Renal pelvis (tissue), 12 donors: ENCODE measurements at places on chromosomes 3 and 15.

DNA sequence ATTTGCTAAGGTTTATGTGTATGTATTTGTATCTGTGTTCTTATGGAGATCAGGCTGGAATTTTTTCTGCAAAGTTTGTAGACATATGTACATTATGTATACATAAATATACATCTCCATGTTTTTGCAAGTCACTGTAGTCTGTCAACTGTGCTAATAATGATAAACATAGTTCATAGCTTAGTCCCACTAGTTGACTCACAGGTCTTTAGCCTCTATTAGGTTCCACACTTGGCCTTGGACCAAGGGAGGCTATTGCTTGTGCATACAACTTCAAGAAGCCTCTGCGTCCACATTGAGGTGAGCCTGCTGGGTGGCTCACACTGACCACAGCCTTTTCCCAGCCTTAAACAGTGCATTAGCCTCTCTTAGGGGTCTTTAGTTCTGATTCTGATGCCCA, 243.8 kb upstream of the PEX5L start:
- no peak for DNase-seq

DNA sequence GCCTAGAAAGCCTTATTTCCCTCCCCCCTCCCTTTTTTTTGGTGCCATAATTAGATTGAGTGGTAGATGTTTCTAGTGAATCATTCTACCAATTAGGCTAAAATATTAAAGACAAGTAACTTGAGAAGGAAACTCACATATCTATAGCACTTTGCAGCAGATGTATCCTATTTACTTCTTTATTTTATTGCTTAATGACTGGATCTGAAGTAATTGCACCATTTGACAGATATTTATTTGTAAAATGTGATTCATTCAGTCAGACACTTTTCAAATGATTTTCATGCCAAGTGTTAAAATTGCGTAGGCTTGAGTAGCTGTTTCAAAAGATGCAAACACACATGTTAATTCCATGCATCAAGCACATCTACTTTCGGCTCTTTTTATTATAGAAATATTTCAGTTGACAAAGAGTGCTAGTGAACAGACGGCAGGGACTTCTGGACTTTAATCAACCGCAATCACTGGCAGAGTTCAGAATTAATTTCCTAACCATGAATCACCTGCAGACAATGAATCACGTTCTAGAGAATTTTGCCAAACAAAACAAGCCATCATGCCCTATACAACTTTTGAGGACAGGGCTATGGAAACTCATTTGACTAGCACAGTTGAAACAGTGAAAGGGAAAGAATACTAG, 636.8 kb downstream of the MECOM start:
- DNase-seq: no peak

DNA sequence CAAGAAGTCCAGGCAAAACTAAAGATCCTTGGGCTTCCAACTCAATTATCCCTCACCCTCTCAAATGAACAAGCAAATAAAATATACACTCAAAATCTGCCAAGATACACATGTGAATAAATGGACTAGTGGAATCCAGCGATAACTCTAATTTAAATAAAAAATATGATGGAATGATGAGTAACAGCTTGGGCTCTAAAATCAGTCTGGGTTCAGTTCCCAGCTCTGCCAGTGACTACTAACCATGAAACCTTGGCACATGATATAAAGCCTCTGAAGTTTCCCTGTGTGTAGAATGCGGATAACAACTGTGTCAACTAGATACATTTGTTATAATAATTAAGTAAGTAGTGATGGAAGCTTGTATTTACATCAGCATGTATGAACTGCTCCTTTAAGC, 81.3 kb downstream of the CADPS start:
- DNase-seq: no peak

- no peak for DNase-seq
Measured at GRCh38 chr15:98610991-98611390, 37.3 kb upstream of the IGF1R start.

- DNase-seq: no peak
Measured at GRCh38 chr3:117045143-117045542, 335.6 kb downstream of the TUSC7 start.

GRCh38 chr3:110262896-110263295, 808.7 kb upstream of the NECTIN3 start:
- no peak for DNase-seq

GRCh38 chr15:38128921-38129320, 123.7 kb upstream of the SPRED1 start:
- DNase-seq: no peak

- DNase-seq: no peak
Measured at GRCh38 chr3:67550541-67550940, 103.9 kb downstream of the SUCLG2 start.

- DNase-seq: no peak
Measured at GRCh38 chr3:61687206-61687605, 125.8 kb downstream of the PTPRG start.

GRCh38 chr3:4855676-4856075, 123.6 kb upstream of the BHLHE40 start:
- no peak for DNase-seq

GRCh38 chr15:45179221-45179985, 8.4 kb downstream of the SHF start:
- no peak for DNase-seq

DNA sequence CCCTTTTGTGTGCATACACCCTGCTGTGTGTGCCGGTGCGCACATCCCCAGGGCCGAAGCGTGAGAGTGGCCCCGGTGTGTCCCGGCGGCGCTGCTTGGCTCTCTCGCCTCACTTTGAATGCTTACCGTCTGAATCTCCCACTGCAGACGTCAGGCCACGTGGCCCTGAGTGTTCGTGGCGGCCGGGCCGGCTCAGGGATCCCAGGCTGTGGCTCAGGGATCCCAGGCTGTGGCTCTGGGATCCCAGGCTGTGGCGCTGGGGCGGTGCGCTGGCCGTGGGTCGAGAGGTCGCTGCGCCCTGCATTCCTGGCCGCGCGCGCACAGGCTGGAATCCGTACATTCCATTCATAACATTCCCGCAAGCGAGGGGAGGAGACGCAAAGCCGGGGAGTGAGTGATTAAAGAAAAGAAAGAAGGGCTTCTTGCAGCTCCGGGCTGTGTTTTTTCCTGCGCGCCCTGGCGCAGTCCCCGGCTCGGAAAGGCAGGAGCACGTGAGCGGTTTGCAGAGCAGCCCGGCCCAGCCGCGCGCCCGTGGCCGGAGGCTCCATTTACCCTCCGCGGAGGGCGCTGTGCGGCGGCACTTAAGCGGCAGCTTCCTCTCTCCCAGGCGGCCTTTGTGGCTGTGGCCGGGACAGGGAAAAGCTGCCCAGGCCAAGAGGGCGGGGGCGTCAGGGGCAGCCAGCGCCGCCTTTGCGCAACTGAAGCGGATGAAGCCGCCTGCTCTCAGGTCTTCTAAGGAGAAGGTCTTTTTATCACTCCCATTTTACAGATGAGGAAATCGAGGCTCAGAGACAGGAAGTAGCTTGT, 87.0 kb upstream of the ALDH1L1 start:
- DNase-seq: peak; percentile 93

DNA sequence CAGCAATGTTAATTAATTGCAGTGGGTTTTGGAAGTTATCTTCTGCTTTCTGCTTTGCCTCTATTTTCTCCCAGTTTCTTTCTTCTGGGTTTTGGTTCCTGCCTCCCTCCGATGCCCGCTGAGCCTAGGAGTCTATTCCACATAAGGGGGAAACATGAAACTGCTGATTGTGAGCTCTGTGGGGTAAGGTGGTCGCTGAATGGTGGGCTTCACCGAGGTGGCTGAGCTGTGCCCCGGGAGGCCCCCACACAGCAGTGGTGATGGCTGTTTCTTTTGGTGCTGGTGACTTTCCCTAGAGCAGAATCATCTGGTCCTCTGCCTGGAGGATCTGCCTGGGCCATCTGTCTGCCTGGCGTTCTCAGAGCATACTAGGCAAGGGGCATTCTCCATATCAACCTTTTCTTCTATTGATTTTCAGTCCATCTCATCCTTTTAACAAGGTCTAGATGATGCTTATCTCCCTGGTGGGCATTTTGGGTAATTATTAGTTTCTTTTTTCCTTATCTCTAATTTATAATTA, 68.8 kb upstream of the ATP2B2 start:
- DNase-seq: no peak

- no peak for DNase-seq
Measured at GRCh38 chr3:153404157-153404556, 242.1 kb downstream of the RAP2B start.

- DNase-seq: no peak
Measured at GRCh38 chr3:134649106-134649705, 1.6 kb downstream of the KY start.

DNA sequence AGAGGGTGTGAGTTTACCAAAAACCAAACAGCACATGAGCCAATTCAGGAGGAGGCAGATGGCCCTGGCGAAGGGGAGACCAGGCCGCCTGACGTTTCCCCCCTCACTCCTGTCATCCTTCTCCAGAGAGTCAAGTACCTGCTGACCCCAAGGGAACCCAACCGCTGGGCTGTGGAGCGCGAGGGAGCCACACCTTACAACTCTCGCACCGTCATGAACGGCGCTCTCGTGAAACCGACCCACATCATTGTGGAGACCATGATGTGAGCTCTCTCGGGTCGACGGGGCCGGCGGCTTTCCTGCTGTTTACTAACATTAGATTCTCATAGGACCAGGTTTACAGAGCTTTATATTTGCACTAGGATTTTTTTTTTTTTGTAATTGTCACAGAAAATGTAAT, 55.4 kb downstream of the GRIP2 start:
- no peak for DNase-seq

DNA sequence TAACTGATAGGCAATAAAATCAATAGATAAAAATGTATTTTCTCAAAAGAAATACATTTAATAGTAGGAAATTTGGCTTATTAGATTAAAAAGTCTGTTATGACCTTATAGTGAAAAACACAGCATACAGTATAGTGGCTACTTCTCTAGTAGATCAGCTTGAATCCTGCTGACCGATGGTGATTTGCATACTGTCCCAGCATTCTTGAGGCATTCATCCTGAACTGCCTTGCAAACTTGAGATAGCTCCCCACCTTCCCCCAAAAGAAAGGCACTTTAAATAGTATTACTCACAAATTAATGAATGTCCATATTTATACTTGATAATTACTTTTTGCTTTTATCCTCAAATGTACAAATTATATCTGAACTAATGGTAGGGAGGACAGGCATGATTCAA, 6.7 kb downstream of the CHMP2B start:
- no peak for DNase-seq

DNA sequence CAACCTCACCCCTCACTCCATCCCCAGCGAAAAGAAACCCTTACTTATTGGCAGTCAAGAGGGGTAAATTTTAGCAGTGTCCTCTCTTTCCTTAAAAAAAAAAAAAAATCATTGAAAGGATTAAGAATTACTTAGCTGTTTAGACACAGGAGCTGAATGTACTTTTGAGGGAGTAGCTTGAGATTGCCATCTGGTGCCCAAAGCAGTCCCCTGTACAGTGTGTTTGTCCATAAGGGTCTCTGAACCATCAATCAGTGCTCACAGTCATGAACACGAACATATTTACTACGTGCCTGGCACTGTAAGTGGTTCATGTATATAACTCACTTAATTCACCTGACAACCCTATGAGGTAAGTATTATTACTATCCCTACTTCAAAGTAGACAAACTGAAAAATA, 463.5 kb downstream of the RAP2B start:
- DNase-seq: no peak

DNA sequence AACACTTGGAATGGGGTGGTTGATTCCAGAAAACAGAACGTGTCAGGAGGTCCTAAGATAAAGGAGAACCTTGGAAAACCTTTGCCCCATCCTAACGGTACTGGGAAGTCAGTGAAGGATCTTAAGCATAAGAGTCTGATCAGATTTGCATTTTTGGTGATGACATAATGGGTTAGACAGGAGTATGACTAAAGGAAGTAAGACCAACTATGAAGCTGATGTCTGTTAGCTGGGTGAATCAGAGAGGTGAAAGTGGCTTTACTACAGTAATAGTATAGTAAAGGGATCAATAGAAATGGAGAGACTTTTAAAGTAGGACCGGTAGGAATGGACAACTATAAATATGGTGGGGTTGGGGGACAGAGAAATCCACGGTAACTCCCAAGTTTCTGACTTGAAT, 12.6 kb downstream of the GTF2A2 start:
- DNase-seq: no peak

- DNase-seq: no peak
Measured at GRCh38 chr15:75531041-75531450, 48.1 kb downstream of the PTPN9 start.

- DNase-seq: no peak
Measured at GRCh38 chr15:99571299-99571698, 5.5 kb downstream of the MEF2A start.

DNA sequence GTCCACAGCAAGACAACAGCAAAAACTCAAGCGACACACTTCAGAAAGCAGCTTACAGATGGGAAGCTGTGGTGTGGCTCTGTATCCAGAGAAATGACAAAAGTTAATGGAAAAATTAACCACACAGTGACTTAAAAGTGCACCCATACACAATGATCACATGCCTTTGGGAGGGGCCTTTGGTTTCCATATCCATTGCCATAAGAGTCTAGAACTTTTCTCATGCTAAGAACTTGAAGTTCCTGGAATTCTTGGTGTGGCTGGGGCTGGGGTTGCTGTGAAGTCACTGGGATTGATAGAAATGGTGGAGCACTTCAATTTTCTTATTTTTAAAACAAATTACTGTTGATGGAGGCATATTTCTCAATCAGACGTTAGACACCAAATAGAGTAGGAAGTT, 108.6 kb upstream of the FEZF2 start:
- DNase-seq: no peak

- no peak for DNase-seq
Measured at GRCh38 chr3:185504636-185505035, 5.8 kb upstream of the TMEM41A start.

- DNase-seq: peak; percentile 36
Measured at GRCh38 chr15:89378296-89379151, 43.9 kb upstream of the POLG start.

- DNase-seq: peak; percentile 94
Measured at GRCh38 chr15:64989416-64990167, at the start of gene SPG21. SPG21 (minus strand) TSS chr15:64989914; CDS start chr15:64983569, 6,345 bp downstream.

DNA sequence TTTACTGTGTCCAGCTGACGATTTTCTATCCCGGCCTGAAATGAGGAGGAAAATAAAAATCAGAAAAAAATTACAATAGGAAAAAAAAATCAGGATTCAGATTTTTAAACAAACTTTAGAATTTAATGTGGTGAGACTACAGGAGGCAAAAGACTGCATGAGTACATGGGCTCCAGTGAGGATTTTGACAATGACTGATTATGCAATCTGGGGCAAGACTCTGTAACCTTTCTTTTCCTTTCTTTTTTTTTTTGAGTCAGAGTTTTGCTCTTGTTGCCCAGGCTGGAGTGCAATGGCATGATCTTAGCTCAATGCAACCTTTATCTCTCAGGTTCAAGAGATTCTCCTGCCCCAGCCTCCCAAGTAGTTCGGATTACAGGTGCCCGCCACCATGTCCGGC, 29.9 kb downstream of the SPG11 start:
- no peak for DNase-seq

- no peak for DNase-seq
Measured at GRCh38 chr3:2635511-2635910, 474.7 kb downstream of the IL5RA start.

- DNase-seq: no peak
Measured at GRCh38 chr3:31709005-31709404, 176.3 kb downstream of the STT3B start.

- DNase-seq: no peak
Measured at GRCh38 chr3:112976001-112976400, 1.1 kb upstream of the CD200R1 start.

GRCh38 chr15:50123861-50124557, 5.0 kb upstream of the ATP8B4 start:
- DNase-seq: no peak
